ENCODE measurements at places on chromosomes 7 and 10. TPM values are rescaled to one million over a fixed set of nuclear protein-coding genes. Genes with fewer than 3 reads are reported as not detected.

ANKRD30A gene
- total RNA-seq: not detected

CPA2 gene
- total RNA-seq: 0.11 TPM

TBX20 gene
- total RNA-seq: 1.9 TPM

OR2A12 gene
- not detected for total RNA-seq

SFTPA1 gene
- not detected for total RNA-seq

SFRP4 gene
- 0.77 TPM for total RNA-seq

C10orf62 gene
- not detected for total RNA-seq

RADIL gene
- 0.40 TPM for total RNA-seq

MYL10 gene
- total RNA-seq: not detected

- DNase-seq: peak; percentile 3
These were observed 100.4 kb upstream of the ARHGAP21 start for GRCh38 chr10:24824124-24824523.

- DNase-seq: no peak
These were observed 42.9 kb upstream of the LRRC18 start for GRCh38 chr10:48982584-48982983.

GRCh38 chr10:58724781-58725180 lies 212.1 kb downstream of the BICC1 start:
- DNase-seq: no peak

DNA sequence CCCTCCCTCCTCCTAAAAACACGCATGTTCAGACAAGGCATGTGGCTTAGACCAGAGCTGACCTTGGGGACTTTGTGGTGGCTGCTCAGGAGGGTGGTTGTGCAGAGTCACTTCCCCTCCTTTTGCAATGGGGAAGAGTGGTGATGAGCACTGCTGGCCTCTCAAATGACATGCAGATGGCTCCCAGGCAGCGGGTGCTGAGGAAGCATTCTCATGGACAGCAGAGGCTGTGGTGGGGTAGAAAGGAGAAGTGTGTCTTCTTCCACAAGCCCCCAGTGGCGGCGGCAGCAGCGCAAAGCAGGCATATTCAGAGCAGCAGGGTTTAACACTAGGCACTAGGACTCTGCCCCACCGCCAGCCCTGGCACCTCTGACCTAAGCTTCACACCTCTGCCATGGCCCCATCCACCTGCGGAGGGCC lies 105.9 kb upstream of the ANLN start:
- DNase-seq: no peak

GRCh38 chr10:101452176-101452575 lies 98.2 kb downstream of the BTRC start:
- DNase-seq: no peak

DNA sequence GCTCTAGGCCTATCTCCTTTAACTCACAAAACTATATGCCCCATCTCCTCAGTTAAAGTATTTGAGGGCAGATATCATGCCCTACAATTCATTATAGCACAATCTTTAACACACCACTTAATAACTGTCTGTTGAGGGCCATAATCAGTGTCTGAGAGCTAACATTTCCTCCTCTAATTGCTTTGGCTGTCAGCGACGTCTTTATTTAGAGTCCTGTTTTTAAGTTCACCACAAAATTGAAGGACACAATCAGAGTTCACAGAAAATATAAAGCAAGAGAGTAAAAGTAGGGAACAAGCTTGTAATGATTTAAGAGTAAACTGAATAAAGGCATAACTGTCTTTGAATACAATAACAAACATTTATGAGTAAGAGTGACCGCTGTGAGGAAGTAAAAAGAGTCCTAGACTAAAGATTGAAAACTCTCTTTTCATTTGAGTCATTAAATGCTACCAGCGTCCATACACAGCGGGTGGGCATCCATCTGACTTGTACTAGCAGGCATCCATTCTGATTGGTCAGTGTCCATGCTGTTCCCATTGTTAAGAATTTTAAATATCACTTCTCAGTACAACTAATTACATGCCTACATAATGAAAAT lies 38.4 kb upstream of the ABCB4 start:
- no peak for DNase-seq

GRCh38 chr7:79308192-79308591 lies 145.3 kb downstream of the MAGI2 start:
- no peak for DNase-seq

GRCh38 chr7:152076324-152076821 lies 50.9 kb downstream of the GALNT11 start:
- DNase-seq: peak; percentile 17

DNA sequence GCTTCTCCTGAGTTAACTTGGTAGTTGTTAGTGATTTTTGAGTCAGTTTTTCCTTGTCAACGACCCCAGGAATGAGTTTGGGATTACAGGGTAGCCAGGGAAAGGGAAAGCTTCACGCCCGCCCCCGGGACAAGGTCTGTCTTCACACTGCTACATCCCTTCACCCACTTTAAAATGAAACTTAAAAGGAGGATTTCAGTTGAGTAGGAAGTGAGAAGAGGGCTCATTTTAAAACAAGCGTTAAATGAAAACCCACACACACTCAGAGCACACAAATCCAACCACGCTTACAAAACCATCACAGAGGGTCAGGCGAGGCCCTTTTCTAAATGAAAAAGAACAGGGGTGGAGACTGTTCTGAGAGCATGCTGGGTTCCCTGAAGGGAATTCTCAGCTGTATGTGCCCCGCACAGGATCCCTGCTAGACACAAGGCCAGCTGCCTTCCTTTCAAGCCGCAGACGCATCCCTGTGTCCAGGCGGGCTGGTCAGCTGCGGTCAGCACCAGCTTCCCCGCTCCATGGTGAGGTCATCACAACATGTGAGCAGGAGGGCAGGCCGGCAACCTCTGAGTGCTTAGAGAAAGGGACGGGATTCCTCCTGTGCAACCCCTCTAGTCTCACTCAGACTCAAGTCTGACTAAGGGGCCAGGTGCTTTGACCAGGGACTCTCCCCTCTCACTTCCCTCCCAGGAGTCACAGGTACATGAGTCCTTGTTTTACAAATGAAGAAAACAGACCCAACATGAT lies 111.8 kb downstream of the EGFR start:
- peak; percentile 78 for DNase-seq

DNA sequence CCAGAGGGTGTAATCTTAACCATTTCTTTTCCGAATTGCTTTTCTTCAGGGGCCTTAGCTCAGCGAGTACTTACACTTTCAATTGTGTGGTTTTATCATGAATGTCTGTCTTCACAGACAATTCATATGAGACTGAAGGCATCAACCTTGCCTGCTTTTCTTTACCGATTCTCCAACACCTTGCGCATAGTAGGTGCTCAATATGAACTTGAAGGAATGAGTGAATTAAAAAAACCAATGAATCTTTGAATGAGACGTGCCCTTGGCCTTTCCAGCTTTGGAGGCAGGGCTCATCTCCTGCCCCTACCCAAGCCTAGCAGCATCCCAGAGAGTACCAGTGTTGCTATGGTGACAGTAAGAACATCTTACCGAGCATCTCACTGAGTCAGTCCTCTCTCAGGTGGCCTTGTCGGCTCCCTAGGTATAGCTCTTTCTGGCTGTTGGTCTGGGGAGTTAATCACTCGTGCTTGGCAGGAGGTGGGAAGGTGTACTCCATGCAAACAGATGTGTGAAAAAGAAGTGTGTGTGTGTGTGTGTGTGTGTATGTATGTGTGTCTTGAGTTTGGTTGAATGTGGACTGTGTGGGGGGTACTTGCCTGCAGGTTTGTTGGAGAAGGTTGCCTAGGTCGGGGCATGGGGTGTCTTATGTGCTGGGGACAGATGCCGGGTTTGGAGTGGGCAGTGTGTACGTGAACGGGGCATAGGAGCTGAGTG lies 107.7 kb downstream of the C10orf105 start:
- DNase-seq: no peak

DNA sequence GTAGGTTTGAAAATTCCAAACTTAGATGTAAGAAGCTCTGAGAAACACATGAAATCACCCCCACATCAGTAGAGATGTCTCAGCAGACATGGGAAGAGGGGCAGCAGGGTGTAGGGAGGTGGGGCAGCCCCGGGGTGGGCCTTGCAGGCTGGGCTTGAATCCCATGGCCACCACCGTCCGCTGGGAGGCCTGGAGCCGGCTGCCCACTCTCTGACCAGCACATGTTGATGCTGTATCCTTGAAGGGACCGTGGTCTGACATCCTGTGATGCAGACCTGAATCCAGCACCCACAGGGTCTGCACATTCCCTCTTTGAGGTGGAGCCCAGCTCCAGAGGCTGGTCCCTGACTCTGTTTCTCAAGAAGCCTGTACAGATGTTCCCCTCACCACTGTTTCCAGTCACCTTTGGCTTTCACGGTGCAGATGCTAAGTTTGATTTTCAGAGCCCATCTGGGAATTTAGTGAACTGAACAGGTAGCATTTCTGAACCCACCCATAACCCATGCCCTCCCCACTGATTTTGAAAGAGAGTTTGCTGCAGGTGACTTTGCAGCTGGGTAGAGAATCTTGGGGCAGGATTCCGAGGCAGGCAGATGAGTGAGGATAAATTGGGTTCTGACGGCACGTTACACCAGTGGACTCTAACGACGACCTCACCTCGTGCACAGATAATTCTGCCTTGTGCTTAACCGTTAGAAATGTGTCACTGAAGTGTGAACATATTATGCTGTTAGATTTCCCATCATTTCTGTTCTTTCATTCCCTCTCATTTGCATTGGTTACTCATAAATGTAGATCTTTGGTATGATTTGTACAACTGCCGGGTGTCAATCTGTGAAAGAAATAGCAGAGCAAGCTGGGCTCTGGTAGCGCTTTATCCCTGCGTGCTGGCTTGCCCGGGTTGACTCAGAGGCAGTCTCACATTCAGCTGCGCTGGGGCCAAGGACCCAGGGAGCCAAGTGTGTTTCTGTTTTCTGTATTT lies 45.7 kb downstream of the IKZF1 start:
- no peak for DNase-seq

DNA sequence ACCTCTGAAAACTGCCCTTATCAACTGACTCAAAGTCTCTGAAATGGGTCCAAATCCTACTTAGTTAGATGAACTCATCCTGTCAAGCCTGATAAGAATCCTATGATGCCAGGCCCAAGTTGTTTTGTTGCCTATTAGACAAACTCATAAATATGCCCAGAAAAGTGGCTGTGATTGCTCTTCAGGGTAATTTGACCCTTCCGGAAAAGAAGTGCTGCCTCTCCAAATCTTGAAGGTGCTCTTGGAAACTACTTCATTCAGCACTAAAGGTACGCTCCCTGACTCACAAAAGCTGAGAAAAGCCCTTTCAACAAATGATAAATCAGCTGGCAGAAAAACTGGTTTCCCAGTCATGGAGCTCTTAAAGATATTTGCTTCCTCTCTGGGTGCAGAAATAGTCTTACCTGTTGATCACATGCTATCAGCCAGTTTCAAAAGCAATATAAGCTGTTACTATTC lies 6.7 kb downstream of the IFIT5 start:
- no peak for DNase-seq

DNA sequence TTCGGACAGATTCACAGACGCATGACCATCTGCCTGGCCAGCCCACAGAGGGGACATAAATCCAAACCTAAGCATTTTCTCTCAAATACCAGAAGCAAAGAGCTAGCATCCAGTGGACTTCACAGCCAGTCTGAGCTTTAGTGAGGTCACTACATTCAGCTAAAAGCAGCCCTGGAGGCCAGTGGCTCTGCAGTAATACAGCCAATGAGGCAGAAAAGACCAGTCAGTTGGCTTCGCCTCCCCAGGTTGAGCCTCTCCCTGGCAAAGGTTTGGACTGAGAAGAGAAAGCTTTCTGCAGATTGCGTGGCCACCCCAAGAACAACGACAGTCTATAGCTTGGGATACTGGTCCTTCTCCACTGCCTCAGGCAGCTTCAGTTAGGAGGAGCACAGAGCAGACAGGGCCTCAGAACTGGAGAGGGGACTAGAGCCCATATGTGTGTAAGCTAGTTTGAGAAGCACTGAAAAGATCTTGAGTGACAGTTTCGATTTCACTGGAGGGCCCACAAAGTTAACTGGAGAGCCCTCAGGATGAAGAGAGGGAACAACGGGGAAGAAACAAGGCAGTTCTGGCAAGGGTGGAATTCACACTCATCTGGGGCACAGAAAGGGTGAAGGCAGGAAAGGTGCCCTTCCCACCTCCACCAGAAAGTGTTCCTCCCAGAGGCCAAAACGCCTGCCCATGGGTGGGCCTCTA lies 3.8 kb downstream of the WDR91 start:
- DNase-seq: no peak

DNA sequence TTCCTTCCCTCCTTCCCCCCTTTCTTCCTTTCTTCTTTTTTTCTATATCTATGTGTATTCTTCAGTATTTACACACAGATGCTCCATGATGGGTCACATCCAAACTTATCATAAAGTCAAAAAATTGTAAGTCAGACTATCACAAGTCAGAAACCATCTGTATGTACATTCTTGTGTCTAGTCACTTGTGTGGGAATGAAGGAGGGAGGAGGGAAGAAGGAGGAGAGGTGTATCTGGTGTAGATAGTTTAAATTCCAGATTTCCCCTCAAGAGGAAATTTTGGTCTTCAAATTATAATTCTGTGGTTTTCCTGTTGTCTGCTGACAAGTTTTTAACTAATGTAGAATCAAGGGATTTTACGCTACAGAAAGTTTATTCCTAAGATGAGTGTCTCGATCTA lies 287.2 kb downstream of the ETV1 start:
- no peak for DNase-seq

DNA sequence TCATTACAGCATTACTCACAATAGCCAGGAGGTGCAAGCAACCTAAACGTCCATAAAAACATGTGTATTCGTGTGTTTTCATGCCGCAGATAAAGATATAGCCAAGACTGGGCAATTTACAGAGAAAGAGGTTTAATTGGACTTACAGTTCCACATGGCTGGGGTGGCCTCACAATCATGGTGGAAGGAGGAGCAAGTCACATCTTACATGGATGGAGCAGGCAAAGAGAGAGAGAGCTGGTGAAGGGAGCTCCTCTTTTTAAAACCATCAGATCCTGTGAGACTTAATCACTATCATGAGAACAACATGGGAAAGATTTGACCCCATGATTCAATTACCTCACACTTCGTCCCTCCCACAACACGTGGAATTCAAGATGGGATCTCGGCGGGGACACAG lies 33.0 kb downstream of the PDLIM1 start:
- no peak for DNase-seq

All from Daoy (cell line).